ENCODE measurements at places on chromosomes 11 and 22.

DNA sequence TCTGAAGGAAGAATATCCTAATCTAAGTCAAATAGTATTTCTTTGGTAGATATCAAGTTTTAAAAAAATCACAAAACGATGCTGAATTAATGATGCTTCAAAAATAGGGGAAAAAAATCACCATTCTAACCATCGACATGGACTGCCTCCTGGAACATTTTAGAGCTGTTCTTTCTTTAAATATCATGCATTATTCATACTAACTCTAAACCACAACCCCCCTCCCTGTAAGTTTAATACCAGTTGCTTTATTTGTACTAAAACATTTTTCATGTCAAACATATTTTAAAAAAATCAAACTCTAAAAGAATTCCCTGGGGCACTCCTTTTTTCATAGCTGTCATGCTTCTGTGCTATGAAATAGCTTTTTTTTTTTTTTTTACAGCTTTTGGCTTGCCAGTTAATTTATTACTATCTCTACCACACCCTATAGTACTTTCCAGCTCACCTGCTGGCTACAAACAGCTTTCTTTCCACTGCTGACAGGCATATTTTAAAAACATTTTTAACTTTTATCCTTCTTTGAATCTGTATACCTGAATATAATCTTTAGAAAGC, 256.9 kb downstream of the SOX6 start:
- no peak for DNase-seq

GRCh38 chr22:42883121-42883520, 26.0 kb upstream of the ARFGAP3 start:
- no peak for DNase-seq

- no peak for DNase-seq
Measured at GRCh38 chr11:110065189-110065588, 28.0 kb upstream of the ZC3H12C start.

GRCh38 chr22:24482575-24482974, 12.6 kb upstream of the UPB1 start:
- no peak for DNase-seq

GRCh38 chr11:66958956-66959274, 732 bp upstream of the PC start:
- DNase-seq, result no peak
